ENCODE measurements at places on chromosomes 2 and 18. TPM values are rescaled to one million over a fixed set of nuclear protein-coding genes. Genes with fewer than 3 reads are reported as not detected.
A peak's percentile ranks its signal among the peaks of the same experiment; 100 is the strongest.

DNA sequence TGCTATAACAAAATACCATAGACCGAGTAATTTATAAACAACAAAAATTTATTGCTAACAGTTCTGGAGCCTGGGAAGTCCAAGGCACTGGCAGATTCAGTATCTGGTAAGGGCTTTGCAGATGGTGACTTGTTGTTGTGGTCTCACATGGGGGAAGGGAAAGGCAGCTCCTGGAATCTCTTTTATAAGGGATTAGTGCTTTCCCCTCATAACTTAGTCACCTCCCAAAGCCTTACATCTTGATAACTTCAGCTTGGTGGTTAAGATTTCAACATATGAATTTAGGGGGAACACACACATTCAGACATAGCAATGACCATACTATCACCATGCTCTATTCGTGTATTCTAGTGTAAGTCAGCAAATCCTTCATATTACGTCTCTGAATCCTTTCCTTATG is 447.6 kb upstream of the TCF4 start:
- no peaks in the 10 kb centered on the region for H3K4me1 ChIP-seq
- H3K36me3 ChIP-seq, result no peaks in the 10 kb centered on the region
- DNase-seq, result no peak
- H3K4me3 ChIP-seq, result no peak overlapping the region

DNA sequence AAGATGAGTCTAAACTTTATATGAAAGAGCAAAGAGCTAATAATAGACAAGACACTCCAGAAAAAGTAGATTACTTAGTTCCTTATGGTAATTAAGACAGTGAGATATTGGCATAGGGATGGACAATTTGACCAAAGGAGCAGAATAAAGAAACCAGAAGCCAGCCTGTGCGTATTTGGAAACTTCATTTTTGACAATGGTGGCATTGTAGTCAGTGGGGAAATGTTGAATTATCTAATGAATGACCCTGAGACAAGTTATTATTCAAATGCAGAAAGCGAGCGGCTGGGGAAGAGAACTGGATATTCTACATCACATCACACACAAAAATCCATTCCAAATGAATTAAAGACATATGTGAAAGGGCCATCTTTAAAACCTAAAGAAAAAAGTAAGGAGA is 144.3 kb downstream of the DTNB start:
- H3K4me3 ChIP-seq, result no peak overlapping the region
- no peaks in the 10 kb centered on the region for H3K36me3 ChIP-seq
- H3K27ac ChIP-seq, result no peak overlapping the region
- no peak for DNase-seq
- no peaks in the 10 kb centered on the region for H3K27me3 ChIP-seq
- H3K4me1 ChIP-seq, result peaks cover 15% of the 10 kb centered on the region

GRCh38 chr2:20080839-20081415 is 29.5 kb upstream of the LAPTM4A start:
- H3K4me1 ChIP-seq, result no peaks in the 10 kb centered on the region
- H3K27me3 ChIP-seq, result no peaks in the 10 kb centered on the region
- H3K36me3 ChIP-seq, result no peaks in the 10 kb centered on the region

DNA sequence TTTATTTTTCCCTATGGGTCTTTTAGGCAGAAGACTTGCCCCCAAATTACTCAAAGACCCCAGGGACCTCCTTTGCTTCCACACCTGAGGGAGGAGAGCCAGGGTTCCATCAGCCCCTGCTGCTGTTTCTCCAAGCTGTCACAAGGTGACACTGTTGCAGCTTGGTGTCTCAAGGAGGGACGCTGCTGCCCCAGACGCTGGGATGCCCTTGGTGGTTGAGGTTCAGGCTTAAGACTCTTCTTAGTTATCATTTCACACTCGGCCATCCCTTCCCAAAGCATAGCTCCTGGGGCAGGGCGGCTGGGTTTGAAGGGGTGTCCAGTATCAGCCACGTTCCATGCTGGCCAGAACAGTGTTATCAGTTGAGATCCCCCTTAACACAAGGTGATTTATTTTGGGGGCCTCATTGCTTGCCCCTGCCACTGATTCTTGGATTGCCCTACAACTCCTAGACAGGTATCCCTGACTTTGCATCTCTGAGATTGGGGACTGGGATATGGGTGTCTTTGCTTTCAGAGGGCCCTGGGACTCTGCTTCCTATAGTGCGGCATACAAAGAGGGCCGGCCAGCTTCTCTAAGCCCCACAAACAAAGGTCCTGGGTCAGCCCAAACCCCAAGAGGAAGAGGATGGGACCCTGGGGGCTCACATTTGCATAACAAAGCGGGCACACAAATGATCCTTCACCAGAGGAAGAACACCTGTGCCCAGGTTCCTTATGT is 22.7 kb downstream of the GPR55 start:
- no peak overlapping the region for H3K4me3 ChIP-seq
- peaks cover 4% of the 10 kb centered on the region for H3K4me1 ChIP-seq
- DNase-seq, result peak; percentile 72
- H3K27me3 ChIP-seq, result no peaks in the 10 kb centered on the region
- H3K27ac ChIP-seq, result no peak overlapping the region

GRCh38 chr2:239244625-239245024 is 156.2 kb downstream of the HDAC4 start:
- H3K4me1 ChIP-seq, result peaks cover 29% of the 10 kb centered on the region
- no peaks in the 10 kb centered on the region for H3K27me3 ChIP-seq
- no peak overlapping the region for H3K27ac ChIP-seq
- H3K36me3 ChIP-seq, result no peaks in the 10 kb centered on the region
- DNase-seq, result no peak

GRCh38 chr18:32261003-32261402 is 71.2 kb downstream of the MEP1B start:
- H3K4me1 ChIP-seq, result no peaks in the 10 kb centered on the region
- H3K4me3 ChIP-seq, result no peak overlapping the region
- no peaks in the 10 kb centered on the region for H3K36me3 ChIP-seq
- DNase-seq, result no peak
- H3K27ac ChIP-seq, result no peak overlapping the region
- H3K27me3 ChIP-seq, result no peaks in the 10 kb centered on the region

DNA sequence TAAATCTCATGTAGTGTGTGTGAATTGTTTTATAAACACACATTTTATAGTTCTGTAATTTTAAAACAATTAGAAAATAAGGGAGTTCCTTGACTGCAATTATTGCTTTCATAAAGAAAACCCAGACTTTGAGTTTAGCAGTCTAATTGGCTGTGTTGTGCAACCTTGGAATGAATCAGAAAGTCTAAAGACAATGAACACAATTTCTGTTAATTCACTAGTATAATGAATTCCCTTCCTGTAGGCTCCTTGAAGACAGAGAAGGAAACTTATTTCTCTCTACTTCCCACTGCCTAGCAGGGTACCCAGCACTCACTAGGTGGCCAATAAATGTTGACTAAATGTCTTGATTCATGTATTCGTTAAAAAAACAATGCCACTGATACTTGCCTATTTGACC is 79.9 kb downstream of the ANTXR1 start:
- no peak overlapping the region for H3K27ac ChIP-seq
- no peak for DNase-seq
- no peak overlapping the region for H3K4me3 ChIP-seq
- no peaks in the 10 kb centered on the region for H3K4me1 ChIP-seq

- no peaks in the 10 kb centered on the region for H3K27me3 ChIP-seq
- no peaks in the 10 kb centered on the region for H3K36me3 ChIP-seq
- H3K4me1 ChIP-seq, result no peaks in the 10 kb centered on the region
- no peak for DNase-seq
Measured at GRCh38 chr2:13504808-13505207, 788.1 kb downstream of the TRIB2 start.

EML6 gene
- total RNA-seq, result 15.7 TPM

SEPTIN10 gene
- 36.1 TPM for total RNA-seq
